ENCODE measurements at places on chromosomes 13 and 19. TPM values are rescaled to one million over a fixed set of nuclear protein-coding genes. Genes with fewer than 3 reads are reported as not detected.

Gene CYP2S1
- 19.9 TPM for total RNA-seq

Gene NCR1
- total RNA-seq, result not detected

Gene GNG7
- 0.06 TPM for total RNA-seq

Gene TUBA3C
- total RNA-seq, result not detected

Gene ERF
- total RNA-seq, result 105 TPM

Gene CERS4
- 2.9 TPM for total RNA-seq

Gene ZNF429
- total RNA-seq, result not detected

Gene ZNF296
- 17.3 TPM for total RNA-seq

Gene GNA15
- total RNA-seq, result 0.15 TPM

Gene TMEM145
- total RNA-seq, result 3.8 TPM

Gene ZNF534
- total RNA-seq, result not detected

Gene CACNA1A
- 0.03 TPM for total RNA-seq

Gene FAM216B
- not detected for total RNA-seq

Gene ZNF285
- 2.5 TPM for total RNA-seq

Gene LATS2
- 10.7 TPM for total RNA-seq

Gene NLRP9
- total RNA-seq, result not detected

Gene HSPH1
- total RNA-seq, result 108 TPM

Gene PRSS57
- total RNA-seq, result 0.23 TPM

Gene OVOL3
- 0.45 TPM for total RNA-seq

All from A549 treated with Hydrocortisone at 1 μM for 4 hours (cell line).